ENCODE measurements at places on chromosomes 16 and 17.
A peak's percentile ranks its signal among the peaks of the same experiment; 100 is the strongest.

DNA sequence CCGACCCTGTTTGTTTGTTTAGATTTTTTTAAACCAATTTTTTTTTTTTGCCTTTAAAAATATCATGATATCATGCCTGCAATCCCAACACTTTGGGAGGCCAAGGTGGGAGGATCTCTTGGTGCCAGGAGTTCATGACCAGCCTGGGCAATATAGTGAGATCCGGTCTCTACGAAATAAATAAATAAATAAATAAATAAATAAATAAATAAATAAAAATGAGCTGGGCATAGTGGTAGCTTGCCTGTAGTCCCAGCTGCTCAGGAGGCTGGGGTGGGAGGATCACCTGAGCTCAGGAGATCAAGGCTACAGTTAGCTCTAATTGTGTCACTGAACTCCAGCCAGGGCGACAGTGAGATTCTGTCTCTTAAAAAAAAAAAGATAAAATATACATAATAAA lies 8.1 kb upstream of the IGF2BP1 start:
- DNase-seq: no peak

GRCh38 chr17:5897275-5897911 lies 172.8 kb upstream of the WSCD1 start:
- DNase-seq: no peak

DNA sequence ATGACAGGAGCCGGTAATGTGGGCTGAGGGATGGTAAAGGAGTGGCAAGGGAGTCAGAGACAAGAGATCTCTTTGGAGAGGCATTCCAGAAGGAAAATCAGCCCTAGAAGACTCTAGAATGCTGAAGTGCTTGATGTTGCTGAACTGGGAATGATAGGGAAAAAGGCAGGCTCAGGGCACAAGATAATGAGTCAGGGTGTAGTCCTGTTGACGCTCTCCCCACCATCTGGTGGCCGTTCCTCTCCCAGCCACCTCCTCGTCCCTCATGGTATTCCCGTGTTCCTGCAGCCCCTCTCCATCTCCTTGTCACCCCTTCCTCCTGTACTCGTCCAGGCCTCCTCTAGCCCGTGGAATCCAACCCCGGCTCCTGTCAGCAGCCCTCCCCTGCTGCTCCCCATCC lies 11.1 kb upstream of the ALDOA start:
- no peak for DNase-seq

DNA sequence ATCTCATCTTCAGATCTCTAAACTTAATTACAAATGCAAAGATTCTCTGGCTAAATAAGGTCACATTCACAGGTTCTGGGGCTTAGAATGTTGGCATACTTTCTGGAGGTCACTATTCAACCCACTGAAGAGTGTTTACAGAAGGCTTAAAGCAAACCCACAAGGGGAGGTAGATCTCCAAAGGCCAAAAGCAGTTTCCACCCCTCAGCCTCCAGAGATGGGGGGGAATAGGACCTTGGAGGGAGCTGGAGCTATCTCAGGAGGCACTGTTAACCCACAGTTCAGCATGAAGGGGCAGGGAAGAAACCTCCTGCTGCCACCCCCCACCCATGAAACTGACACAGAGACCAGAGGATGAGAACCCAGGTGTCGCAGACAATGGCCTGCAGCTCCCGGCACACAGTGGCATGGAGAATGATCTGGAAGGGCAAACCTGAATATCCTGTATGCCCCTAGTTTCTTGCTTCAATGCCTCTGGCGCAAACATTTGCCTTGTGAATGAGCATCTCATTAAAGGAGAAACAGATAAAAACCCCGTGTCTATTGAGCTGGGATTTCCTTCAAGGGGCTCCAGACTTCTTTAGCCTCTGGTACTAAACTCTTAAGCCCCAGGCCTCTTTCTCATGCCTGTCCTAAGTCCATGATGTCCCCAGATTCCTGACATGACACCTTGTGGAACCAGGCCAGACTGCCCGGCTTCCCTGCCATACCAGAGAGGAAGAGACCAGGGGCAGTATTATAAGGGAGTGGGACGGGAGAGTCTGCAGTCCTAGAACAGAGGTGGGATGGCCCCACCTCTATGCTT lies 103.1 kb upstream of the CDH5 start:
- no peak for DNase-seq

GRCh38 chr16:83393196-83393981 lies 414.4 kb upstream of the HSBP1 start:
- DNase-seq: no peak

DNA sequence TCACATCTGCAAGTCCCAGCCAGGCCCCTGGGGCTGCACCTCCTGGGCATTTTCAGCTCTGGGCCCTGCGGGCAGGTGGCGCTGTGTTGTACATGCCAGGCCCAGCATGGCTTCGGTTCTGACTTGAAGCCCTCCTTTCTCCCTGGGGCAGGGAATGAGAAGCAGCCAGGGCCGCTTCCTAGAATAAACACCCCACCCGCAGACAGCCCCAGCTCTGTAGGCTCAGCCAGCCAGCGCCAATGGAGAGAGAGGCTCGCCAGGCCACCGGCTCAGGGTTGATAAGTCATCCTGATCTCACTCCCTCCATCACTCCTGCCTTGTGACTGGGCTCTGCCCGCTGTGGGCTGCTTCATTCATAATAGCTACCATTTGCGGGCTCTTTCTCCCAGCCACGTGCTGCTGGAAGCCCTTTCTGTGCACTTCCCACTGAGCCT lies 6.0 kb upstream of the GLIS2 start:
- peak; percentile 31 for DNase-seq

DNA sequence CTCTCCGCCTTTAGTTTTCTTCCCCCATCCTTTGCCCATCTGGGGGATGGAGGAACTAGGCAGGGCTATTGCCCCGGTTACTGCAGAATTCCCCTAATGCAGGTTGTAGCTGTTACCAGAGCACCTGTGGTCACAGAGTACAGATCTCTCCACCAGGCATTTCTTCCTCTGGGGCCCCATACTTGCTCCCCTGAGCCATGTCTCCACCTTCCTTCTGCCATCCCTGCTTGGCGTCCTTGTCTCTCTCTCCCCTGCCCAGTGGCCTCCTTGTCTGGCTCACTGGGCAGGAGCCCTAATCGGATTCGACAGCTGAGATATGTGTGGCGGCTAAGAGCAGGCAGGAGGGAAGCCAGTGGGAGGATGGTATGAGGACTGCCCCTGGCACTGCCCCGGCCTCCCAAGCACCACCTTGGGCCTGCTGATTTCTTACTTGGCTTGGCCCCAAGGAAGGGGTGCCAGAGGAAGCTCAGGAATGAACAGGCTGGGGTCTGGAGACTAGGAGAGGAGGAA lies 2.0 kb downstream of the RARA start:
- DNase-seq: no peak

GRCh38 chr17:71482625-71483024 lies 638.2 kb upstream of the SOX9 start:
- no peak for DNase-seq

- DNase-seq: no peak
These were observed 4.8 kb upstream of the METRNL start for GRCh38 chr17:83074486-83075223.

DNA sequence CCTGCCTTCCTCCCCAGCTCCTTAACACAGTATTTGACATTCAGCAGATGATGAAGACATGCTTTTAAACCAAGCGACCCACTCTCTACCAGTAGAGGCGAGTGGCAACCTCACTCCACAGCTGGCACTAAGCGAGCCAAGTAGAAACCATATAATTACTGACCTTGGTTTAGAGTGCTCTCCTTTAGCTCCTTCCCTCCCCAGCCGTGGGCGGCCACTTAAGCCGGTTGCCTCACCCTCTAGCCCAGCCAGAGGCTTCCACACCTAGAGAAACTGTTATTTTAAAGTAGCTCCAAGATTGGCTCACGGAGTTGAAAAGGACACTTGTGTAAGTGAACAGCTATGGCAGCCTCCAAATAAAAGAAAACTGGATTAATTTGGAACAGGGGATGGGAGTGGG lies 109.1 kb upstream of the CRHR1 start:
- DNase-seq: no peak

DNA sequence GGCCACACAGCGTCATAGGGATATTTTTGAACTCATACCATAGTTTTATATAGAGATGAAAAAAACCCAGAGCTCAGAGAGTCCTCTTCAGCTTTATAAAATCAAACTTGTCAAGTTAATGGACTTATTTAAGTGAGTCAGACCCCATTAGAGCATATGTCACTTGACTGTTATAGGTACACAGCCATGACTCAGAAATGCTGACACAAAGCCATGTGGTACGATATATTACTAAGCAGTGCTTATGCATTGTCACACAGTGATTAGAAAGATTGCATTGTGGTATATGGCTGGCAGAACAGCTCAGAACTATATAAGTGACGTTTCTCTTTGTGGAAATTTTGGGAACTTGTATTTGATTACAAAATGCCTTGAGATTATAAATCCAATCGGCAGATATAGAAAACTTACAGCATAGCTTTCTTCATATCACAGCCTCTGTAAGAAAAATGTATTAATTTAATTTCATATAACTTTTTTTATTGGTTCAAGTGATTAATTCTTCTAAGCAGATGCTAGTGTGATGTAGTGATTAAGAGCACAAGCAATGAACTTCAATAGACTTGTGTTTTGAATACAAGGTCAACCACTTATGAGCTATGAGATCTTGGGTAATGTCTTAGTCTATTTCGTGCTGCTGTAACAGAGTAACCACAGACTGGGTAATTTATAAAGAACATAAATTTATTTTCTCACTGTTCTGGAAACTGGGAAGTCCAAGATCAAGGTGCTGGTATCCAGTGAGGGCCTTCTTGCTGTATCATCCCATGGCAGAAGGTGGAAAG lies 25.8 kb upstream of the GINS3 start:
- no peak for DNase-seq

GRCh38 chr17:15134363-15134762 lies 130.8 kb downstream of the PMP22 start:
- no peak for DNase-seq

DNA sequence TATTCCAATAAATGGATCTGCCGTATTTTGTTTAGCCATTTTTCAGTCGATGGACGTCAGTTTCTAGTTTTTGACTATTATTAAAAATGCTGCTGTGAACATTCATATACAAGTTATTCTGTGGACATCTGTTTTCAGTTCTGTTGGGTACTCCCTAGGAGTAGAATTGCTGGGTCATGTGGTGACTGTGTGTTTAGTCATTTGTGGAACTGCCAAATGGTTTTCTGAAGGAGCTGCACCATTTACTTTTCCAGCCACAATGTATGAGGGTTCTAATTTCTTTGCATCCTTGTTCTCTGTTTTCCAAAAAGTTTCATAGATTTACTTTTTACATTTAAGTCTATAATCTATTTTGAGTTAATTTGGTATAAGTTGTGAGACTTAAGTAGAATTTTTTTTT lies 29.5 kb downstream of the CYLD start:
- no peak for DNase-seq

GRCh38 chr17:79842656-79843473 lies 3.6 kb upstream of the CBX4 start:
- no peak for DNase-seq

DNA sequence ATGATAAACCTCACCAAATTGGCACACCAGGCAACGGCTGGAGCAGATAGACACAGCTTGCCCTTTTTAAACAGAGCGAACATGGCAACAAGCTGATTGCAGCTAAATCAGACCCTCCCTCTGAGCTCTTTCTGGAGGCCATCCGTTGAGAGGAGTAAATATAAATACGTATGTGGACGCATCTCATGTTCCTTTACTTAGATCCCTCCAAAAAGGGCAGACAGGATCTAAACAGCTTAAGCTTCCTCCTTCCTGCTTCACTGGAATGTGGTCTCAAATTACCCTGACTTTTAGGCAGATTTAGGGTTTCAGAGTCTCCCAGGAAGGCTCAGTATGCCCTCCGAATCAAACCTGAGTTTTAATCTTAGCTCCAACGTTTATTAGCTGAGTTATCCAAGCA lies 204.7 kb upstream of the GOT2 start:
- DNase-seq: no peak

GRCh38 chr17:44492706-44493272 lies 10.4 kb downstream of the GPATCH8 start:
- DNase-seq: no peak

DNA sequence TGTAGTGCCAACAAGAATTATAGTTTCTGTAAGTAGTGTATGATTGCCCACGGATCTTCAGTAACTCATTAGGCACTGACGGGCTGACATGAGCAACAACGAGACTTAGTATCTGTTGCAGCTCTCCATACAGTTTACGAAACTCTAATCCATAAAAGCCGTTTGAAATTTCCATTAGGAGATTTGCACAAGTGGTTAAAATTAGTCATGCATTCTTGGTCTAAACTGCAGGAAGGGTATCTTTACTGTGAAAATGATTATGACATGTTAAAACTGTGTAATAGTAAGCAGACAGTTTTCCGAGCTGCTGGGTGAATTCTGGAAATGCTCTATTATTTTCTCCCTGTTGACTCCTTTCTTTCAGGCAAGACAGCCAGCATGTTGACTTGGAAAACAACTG lies 605.0 kb downstream of the WWOX start:
- DNase-seq: no peak

- no peak for DNase-seq
These were observed 66.6 kb upstream of the ZNF469 start for GRCh38 chr16:88316151-88316550.

GRCh38 chr17:35117984-35118383 lies 1.7 kb downstream of the RAD51D start:
- DNase-seq: no peak

DNA sequence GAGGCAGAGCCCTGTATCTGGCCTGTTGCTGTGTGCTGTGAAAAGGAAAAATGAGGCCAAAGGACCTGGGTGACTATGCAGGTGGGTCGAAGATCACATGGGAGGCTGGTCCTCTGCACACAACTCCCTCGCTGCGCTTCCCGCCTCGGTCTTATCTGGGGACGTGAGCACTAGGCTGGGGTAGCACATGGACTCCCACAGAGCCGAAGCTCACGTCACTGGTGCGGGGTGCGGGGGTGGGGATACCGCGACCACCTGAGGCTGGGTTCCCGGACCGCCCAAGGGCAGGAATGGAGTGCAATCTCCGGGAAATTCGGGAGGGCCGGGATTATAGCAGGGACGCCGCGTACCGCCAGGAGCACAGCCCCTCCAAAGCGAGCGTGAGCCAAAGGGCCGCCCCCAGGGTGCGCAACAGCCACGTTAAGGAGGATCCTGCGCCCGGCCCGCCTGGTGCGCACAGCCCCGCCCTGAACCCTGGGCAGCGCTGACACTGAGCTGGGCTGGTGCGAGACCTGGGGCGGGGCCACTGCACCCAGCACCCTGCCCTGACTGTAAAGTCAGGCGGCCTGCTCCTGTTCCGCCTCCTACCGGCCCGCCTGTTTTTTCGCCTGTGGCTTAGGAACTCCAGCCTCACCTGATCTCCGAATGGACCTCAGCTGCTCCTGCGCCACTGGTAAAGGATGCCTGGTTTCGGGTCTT lies 4.8 kb downstream of the MT1A start:
- DNase-seq: no peak
